HuH-7.5 (cell line): ENCODE measurements at places on chromosomes 13 and 19.
A peak's percentile ranks its signal among the peaks of the same experiment; 100 is the strongest.

DNA sequence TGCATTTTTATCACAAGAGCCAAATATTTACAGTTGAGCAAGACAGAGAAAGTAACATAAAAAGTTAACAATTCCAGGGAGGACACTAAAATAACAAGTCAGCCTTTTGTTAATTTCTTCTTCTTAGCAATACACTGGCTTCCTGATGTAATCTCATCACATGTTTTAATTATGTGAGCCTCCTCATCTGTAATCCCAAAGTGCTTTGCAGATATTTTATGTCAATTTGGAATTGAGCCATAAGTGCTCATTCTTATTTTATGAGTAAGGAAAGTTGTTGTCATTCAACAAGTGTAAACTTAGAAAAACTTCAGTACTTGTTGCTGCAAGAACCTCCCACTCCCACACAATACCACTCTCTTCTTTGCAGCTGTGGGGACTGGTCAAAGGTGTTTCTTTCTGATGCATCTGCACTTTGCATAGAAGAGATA, 223.6 kb downstream of the GPC6 start:
- DNase-seq: no peak

DNA sequence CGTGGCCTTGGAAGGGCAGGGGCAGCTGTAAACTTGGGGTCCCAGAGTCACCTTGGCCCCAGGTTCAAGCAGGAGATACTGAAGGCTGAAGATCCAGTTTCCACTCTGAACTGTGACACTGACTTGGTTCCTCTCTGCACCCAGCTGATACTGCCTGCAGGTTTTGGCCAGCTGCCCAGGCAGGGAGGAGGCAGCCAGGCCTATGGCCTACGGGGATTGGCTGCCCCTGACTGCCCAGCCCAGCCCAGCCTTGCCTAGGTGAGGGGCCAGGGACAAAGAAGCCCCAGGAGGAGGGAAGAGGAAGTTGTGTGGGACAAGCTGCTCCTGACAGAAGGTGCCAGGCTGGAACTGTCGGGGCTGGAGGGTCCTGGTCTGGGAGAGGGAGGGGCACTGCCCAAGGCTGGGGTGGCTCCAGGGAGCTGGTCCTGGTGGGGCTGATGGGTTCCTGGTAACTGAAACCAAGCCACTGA, 51.7 kb upstream of the CYP4F8 start:
- no peak for DNase-seq

DNA sequence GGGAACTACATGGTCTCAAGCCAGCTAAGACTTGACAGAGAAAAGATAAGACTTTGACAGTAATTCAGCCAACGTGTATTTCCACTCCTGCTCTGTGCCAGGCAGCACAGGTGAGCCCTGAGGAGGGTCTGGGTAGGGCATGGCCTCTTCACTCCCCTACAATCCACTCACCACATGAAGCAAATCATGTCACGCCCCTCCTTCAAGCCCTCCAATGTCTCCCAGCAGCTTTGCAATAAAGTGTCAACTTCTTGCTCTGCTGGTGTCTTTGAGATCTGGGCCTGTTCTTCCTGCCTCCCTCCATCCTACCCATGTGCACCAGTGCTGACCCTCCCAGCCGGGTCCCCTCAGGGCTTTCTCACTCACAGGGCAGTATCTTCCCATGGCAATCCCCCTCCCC, 58.5 kb downstream of the CCDC70 start:
- no peak for DNase-seq

- DNase-seq: no peak
Observed at GRCh38 chr13:102327119-102327617, 74.7 kb downstream of the FGF14 start.

DNA sequence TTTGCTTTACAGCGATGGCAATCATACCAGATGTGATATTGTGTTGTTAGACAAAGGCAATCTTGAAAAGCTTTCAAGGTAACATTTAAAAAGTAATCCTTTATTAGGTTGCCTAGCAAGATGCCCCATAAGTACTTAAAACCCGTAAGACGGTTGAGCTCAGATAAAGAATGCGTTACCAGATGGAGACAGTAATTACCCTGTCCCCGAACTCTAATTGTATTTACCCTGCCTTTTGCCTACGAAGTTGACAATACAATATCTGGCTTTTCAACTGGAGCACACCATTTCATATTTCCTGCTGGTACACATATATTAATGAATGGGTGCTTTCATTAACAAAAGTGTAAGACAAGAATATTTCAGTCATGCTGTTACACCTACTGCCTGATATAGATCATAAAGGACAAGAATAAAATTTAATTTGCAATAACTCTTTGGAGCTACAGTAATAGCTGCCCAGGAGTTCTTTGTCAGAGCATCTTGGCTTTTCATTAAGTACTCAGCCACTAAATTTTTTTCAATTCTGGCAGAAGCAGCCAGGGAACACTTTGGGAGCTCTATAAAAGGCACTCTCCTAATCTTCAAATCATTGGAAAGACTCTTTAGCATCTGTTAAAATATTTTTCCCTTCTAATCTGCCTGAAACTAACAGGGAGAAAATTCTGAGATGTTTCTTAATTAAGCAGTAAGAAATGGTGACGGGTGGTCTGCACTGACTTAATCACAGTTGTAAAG, 63.8 kb downstream of the DCT start:
- DNase-seq: no peak

GRCh38 chr13:79727086-79727485, 246.1 kb downstream of the NDFIP2 start:
- DNase-seq: no peak

GRCh38 chr13:52706081-52706480, 33.5 kb downstream of the CNMD start:
- no peak for DNase-seq

GRCh38 chr19:2594319-2594718, 108.2 kb downstream of the GNG7 start:
- no peak for DNase-seq

GRCh38 chr19:18058208-18059009, 28.3 kb downstream of the IL12RB1 start:
- DNase-seq: peak; percentile 80

GRCh38 chr19:36638862-36639510, 27.7 kb downstream of the ZNF461 start:
- DNase-seq: no peak

- no peak for DNase-seq
Observed at GRCh38 chr19:18433015-18433691, 4.8 kb downstream of the ISYNA1 start.

GRCh38 chr13:47463726-47464125, 537.3 kb downstream of the SUCLA2 start:
- DNase-seq: no peak

DNA sequence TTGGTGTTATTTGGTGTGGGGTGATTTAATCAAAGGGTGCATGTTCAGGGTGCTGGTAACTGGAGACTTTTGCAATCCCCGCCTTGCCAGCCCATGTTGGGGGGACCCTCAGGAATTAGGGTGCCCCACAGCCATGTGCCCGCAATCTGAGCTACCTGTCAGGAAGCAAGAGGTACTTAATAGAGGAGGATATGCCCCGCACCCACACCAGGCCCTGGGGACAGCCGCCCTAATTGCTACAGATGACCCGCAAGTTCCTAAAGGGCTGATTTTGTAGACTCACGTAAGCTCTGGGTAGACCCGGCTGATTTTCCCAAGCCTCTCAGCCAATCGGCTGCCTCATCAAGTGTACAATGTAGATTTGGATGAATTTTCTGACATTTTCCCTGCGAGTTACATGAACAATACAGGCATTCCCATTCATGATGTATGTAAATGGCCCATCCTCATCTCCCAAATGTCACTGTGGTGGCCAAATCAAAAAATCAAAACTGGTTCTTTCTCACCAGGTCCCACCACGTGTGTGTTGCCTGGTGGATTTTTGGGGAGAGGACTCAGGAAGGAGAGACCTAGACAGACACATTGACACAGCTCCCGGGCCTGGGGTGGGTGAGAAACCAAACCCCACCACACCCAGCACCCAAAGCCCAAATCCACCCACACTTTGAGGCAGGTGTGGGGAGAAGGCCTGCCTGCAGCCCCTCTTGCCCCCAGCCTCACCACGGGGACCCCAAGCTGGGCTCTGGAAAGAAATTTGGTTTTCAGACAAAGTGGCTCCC, 119.2 kb upstream of the SPACA7 start:
- no peak for DNase-seq

GRCh38 chr19:15274477-15274876, 42.2 kb upstream of the EPHX3 start:
- DNase-seq: no peak

- DNase-seq: no peak
Observed at GRCh38 chr13:108227651-108228272, 9.6 kb downstream of the ABHD13 start.

- DNase-seq: no peak
Observed at GRCh38 chr13:97194479-97194878, 27.7 kb upstream of the MBNL2 start.

GRCh38 chr19:8973501-8974091, 36.6 kb downstream of the MUC16 start:
- DNase-seq: no peak

DNA sequence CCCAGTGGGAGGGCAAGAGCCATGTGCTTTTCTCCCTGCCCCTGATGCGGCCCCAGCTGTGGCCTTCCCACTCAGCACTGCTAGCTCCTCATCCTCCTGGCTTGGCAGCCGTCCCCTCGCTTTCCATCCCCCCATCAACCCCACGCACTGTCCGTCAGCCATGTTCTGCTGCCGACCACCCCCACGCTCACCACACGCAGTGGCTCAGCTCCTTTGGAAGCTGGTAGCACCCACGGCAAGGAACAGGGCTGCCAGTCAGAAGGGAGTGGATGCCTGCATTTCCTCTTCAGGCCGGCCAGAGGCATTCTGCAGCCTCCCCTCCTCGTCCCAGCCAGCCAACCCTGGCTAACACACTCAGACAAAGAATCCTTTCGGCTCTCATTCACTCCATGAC, 6.3 kb downstream of the CALM3 start:
- no peak for DNase-seq

- DNase-seq: no peak
Observed at GRCh38 chr19:16442386-16443276, 29.1 kb downstream of the EPS15L1 start.

GRCh38 chr13:95570016-95570415, 17.5 kb downstream of the CLDN10 start:
- DNase-seq: no peak

- DNase-seq: no peak
Observed at GRCh38 chr13:88526186-88526852, 855.1 kb downstream of the SLITRK5 start.

DNA sequence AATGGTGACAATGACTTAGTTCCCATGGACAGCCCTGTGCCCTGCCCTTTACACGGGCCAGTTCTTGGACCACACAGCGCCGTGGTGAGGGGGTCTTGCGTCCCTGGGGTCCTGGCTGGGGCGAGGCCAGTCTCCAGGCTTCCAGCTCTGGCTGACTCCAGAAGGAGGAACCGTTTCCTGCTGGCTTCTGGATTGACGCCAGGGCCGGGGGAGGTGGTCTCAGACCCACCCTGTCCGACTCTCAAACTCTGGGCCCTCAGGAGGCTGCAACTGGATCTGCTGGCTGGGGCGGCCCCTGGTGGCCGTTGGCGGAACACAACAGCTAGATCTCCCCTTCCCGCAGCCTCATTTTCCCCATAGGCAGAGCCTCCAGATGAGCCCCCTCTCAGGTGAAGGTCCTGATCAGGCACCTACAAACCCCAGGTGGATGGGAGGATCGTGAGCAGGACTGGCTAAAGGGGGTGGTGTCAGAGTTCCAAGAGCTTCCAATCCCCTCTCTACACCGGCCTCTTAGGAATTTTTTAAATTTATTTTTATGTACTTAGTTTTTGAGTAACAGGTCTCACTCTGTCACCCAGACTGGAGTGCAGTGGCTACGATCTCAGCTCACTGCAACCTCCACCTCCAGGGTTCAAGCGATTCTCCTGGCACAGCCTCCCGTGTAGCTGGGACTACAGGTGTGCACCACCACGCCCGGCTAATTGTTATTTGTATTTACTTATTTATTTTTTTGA, 8.0 kb downstream of the CCDC194 start:
- DNase-seq: peak; percentile 80

GRCh38 chr13:41942462-41943094, 18.3 kb downstream of the VWA8 start:
- no peak for DNase-seq

DNA sequence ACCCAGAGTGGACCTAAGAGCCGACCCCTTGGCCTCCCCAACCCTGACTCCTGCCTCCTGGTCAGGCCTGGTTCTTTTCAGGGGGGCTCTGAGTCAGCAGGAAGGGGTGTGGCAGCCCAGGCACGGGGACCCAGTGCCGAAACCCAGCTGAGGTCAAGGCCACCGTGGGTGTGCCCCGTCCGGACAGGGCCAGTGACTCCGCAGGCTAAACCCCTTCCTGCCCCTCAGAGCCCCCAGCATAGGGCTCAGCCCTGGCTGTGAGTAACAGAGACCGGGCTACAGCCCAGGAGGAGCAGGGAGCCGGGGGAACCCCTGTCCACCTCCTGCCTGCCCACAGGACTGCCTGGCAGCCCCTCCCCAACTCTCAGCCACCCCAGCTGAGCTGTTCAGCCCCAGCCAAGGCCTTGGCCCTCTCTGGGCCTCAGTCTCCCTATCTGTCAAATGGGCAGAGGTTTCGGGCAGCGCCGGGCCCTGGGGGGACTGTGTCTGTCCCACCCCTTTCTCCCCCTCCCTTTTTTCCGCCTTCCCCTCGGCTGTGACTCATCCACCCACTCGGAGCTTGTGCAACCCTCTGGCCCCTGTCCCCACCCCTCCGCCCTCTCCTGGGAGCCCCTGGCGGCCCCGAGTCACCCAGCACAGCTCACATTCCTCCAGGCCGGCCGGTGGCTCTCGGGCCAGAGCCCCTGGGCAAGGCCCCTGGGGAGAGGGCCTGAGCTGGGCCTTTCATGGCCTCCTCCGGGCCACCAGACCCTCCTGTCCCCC, 8.6 kb downstream of the ZBTB7A start:
- DNase-seq: peak; percentile 99

DNA sequence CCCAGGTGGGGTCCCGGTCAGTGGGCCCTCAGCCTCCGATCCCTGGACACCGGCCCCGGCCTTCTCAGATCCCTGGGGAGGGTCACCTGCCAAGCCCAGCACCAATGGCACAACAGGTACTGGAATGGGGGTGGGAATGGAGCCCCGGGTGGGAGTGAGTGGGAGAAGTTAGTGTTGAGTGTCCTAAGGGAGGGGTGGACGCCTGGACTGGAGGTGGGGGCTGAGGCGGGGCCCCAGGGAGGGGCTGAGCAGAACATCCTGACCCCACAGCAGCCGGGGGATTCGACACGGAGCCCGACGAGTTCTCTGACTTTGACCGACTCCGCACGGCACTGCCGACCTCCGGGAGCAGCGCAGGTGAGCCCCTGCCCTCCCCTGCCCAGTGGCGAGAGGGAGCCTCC, 17.7 kb downstream of the EPN1 start:
- DNase-seq: no peak

DNA sequence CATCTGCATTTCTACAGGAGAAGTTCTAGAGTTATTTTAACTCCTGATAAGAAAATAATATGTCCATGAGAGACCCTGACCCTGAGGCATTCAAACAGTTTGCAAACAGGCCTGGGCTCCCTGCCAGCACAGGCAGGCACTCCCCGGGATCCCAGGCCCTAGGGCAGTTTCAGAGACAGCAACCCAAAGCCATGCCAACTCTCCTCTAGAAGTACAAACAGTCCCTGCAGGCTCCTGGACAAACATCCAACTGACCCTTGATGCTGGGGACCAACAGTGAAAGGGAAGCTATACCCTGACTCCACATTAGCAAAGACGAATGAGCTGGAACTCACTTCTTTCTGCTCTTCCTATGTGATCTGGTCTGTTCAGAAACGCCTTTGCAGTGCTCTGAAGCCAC, 44.8 kb downstream of the CCDC70 start:
- DNase-seq: no peak
